ENCODE measurements at places on chromosomes 5 and 9.

GRCh38 chr5:159873680-159874079 is 42.6 kb upstream of the ADRA1B start:
- DNase-seq = no peak

GRCh38 chr5:9015937-9016270 is 530.0 kb downstream of the SEMA5A start:
- no peak for DNase-seq

DNA sequence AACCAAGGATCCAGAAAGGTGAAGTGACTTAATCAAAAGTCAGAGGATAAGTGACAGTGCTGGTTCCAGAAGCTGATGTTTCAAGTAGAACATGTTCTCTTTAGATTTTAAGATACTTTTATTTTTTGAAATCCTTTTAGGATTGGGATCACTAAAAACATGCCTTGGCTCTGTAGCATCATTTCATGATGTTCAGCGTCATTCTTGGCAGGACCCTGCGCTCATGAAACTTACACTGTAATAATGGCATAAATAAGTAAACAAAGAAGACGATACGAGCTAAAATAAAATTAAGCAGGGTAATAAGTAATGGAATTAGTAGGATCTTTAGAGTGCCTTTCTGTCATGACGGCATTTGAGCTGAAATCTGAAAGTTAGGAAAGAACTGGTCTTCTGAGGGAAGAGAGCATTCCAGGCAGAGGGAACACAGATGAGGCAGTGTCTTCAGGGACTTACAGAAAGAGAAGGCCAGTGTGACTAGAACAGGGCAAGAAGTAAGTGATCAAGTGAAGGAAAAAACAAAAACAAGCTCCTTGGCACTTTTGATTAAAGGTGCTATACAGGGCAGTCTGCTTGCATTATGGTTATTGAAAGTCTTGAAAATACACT is 19.9 kb downstream of the CTNNA1 start:
- DNase-seq = no peak

- DNase-seq = no peak
Measured at GRCh38 chr5:65796751-65797316, 74.8 kb downstream of the NLN start.

GRCh38 chr5:83817591-83817990 is 96.9 kb upstream of the HAPLN1 start:
- no peak for DNase-seq

DNA sequence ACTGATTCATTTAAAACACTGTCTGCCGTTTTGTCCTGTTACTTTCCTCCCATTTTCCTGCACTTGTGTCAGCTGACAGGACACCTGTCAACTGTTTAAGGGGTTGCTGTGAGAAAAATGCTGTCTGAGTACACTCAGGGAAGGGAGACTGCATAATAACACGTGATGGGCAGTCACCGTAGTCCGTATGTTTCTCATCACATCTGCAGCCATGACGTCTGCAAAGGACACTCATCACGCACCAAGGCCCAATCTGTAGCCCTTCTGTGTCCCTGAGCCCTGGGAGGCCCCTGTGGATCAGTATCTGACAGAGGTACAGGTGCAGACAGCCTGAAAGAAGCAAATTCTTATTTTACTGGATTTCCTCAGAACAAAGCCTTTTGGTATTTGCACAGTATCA is 396.3 kb downstream of the YTHDC2 start:
- no peak for DNase-seq

- no peak for DNase-seq
Measured at GRCh38 chr9:90929626-90930025, 128.0 kb downstream of the SYK start.

- DNase-seq = no peak
Measured at GRCh38 chr5:75524071-75524470, 12.4 kb downstream of the POLK start.

DNA sequence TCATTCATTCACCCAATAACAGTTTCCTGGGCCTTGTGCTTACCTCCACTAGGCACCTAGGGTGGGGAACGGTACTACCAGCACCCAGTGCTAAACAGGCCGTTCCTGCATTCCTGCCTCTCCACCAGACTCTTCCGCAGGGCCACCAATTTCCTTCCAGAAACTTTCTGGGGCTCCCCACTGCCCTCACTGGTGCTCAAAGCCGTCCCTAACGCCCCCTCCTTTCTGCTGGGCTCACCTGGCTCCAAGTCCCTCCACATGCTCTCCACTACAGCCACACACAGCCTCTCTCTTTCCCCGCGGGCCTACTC is 1.4 kb downstream of the PHF19 start:
- no peak for DNase-seq

DNA sequence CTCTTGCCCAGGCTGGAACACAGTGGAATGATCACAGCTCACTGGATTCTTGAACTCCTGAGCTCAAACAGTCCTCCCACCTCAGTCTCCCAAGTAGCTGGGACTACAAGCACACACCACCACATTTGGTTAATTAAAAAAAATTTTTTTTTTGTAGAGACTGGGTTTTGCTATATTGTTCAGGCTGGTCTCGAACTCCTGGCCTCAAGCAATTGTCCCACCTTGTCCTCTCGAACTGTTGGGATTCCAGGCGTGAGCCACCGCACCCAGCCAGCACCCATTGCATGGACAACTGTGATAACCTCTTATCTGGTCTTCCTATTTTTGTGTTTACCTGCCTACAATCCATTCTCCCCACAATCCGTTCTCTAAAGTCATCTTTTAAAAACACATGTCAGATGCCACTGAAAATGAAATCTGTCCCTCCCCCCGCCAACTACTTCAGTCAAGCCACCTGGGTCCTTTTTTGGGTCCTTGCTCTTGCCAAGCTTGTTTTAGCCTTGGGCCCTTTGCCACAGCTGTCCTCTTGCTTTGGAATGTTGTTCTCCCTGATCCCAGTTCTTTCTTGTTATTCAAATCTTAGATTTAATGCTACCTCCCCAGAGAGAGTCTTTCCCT is 250.5 kb downstream of the PIK3R1 start:
- no peak for DNase-seq

GRCh38 chr9:6212722-6213375 is 2.8 kb upstream of the IL33 start:
- DNase-seq = no peak

- DNase-seq = no peak
Measured at GRCh38 chr5:64502196-64502595, 3.6 kb upstream of the RGS7BP start.

- DNase-seq = no peak
Measured at GRCh38 chr5:81718300-81718699, 32.6 kb downstream of the SSBP2 start.

GRCh38 chr5:178213748-178214151 is 9.4 kb downstream of the HNRNPAB start:
- no peak for DNase-seq

- DNase-seq = no peak
Measured at GRCh38 chr5:177353093-177353492, 1.6 kb upstream of the LMAN2 start.

DNA sequence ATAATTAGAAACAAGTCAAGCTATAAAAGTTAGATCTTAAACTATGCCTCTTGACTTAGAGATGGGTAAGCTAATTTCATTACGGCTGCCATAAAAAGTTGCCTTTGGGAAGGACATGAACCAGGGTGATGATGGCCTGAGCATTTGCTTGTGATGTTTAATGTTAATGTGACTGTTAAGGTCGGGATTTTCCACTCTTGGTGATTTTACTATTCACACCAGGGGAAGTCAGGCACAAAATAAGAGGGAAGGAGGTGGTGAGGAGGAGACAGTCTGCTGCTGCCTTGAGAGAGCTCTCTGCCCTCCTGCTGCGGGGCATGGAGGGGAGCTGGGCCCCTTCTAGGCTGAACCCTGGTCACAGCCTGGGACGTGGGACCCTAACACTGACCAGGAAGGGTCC is 34.4 kb downstream of the AHRR start:
- DNase-seq = no peak

- no peak for DNase-seq
Measured at GRCh38 chr5:8949908-8950307, 596.0 kb downstream of the SEMA5A start.

DNA sequence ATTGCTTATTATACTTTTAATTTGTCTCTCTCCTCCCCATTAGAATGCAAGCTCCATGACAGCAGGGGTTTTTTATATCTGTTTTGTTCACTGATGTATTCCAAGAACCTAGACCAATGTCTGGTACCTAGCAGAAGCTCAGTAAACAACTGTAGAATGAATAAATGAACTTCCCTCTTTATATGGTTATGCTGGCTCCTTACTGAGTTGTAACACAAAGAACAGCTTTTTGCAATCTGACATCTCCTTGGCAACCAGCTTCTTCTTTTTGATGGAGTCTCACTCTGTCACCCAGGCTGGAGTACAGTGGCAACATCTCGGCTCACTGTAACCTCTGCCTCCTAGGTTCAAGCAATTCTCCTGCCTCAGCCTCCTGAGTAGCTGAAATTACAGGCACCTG is 13.6 kb downstream of the TRMO start:
- DNase-seq = no peak

- no peak for DNase-seq
Measured at GRCh38 chr9:135850737-135851136, 56.6 kb downstream of the CAMSAP1 start.

DNA sequence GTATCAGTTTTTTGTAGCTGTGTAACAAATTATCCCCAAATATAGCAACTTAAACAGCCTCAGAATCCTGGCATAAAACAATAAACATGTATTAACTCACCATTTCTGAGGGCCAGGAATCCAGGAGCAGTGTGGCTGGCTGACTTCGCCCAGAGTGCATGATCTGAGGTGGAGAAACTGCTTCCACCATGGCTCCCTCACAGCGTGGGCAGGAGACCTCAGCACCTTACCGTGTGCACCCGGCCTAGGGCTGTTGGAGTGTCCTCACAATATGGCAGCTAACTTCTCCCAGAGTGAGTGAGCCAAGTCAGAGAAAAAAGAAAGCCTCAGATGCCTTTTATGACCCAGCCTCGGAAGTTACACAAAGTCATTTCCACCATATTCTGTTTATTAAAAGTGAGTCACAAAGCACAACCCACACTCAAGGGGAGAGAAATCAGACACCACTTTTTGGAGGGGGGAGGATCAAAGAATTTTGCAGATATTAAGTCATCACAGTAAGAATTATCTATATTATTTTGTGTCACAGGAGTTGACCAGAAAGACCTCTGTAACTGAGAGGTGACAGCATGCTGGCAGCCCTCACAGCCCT is 59.6 kb downstream of the TSTD2 start:
- no peak for DNase-seq

GRCh38 chr9:109816490-109816889 is 36.5 kb downstream of the PALM2AKAP2 start:
- no peak for DNase-seq

- no peak for DNase-seq
Measured at GRCh38 chr9:96163712-96164111, 138.3 kb downstream of the HSD17B3 start.

DNA sequence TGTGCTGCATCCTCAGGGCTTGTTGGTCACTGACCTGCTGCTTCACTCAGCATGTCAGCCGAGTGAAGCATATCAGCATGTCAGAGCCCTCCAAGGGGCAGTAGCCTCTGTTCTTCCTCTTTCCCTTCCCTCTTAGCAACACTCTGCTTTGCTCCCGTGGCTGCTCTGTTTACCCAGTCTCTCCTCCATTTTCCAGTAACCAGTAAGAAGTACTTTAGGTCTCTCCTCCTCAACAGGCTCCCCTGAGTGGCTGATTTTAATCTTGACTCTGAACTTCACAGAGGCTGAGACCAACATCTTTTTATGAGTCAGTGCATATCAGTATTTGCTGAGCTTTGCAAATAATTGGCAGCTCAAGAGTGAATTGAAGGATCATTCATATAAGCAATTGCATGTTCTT is 18.6 kb upstream of the ADRB2 start:
- no peak for DNase-seq

DNA sequence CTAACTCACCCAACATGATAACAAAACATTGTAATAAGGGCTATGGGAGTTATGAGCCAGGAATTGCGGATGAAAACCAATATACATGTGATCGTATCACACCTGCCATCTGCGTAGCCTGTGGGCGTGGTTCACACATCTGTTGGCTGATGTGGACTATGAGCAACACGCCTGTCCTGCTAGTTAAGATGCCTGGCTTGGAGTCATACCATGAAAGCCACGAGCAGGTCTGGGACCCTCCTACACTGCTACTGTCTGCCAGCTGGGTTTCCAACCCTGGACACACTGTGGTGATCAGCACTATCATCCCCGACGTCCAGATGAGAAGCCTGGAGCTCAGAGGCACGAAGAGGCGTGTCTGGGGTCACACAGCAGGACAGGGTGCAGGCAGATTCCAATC is 40.2 kb downstream of the STK10 start:
- DNase-seq = no peak

- no peak for DNase-seq
Measured at GRCh38 chr5:139767960-139768359, 27.6 kb upstream of the PSD2 start.

DNA sequence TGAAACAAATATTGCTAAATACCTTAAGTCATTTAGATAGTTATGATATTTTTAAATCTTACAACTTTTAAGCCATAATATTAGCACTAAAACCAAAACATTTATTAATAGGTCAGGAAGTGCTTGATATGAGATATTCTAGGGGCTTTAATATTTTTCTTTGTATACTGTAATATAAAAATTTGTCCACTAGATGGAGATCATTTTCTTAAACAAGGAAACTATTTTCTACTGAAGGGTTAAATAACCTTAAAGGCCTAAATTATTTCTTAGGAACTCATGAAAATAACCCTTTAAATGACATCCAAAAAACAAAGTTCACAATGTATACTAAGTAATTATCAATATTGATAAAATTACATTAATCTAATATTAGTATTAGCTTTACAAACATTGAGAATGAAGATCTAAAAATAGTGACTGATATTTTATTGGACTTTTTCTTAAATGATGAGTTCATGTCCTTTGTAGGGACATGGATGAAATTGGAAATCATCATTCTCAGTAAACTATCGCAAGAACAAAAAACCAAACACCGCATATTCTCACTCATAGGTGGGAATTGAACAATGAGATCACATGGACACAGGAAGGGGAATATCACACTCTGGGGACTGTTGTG is 635.7 kb downstream of the RAB3C start:
- no peak for DNase-seq

DNA sequence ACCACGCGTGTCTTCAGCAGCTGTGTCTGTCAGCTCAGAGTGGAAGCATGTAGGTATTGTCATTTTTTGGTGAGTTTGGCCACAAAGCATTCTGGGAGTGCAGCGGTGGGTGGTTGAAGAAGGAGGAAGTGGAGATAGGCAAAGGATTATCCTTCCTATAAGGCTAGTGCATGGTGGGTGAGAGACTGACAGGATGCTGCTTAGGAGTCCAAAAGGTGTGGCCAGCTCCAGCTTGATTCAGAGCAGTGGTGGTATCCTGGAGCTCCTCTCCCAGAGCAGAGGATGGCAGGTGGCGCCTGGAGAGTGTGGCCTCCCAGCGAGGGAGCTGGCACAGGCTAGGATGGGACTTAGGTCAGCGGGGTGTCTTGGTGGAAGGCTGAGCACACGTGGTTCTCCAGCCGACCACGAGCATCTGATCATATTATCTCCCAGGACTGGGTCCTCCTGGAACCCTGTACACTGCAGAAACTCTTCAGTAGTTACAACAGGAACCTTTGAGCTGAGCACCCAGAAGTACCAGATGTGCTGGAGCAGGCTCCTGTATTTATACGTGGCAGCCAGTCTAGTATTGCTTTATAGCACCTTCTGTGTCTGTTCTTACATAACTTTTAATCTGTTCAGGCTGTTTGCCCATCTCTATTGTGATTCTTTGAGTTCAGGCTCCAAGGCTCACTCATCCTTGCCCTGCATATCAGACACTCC is 29.6 kb downstream of the MAML1 start:
- no peak for DNase-seq

- DNase-seq = no peak
Measured at GRCh38 chr5:124130816-124131215, 615.6 kb downstream of the ZNF608 start.
